ENCODE measurements at places on chromosomes 5 and 9. TPM values are rescaled to one million over a fixed set of nuclear protein-coding genes. Genes with fewer than 3 reads are reported as not detected.

The DOCK2 gene
- total RNA-seq, result 2.0 TPM

The PAEP gene
- total RNA-seq, result not detected

The SLC4A9 gene
- under 0.01 TPM for total RNA-seq

The PCDHGA4 gene
- 7.9 TPM for total RNA-seq

All from temporal lobe (tissue), 4 donors.